ENCODE measurements at places on chromosomes 2 and 18. TPM values are rescaled to one million over a fixed set of nuclear protein-coding genes. Genes with fewer than 3 reads are reported as not detected.

COBLL1 gene
- total RNA-seq, result 89.4 TPM

ECEL1 gene
- 1.0 TPM for total RNA-seq

UCN gene
- 4.0 TPM for total RNA-seq

LOXHD1 gene
- 2.9 TPM for total RNA-seq

ERFE gene
- total RNA-seq, result not detected

CHRNG gene
- not detected for total RNA-seq

DNA sequence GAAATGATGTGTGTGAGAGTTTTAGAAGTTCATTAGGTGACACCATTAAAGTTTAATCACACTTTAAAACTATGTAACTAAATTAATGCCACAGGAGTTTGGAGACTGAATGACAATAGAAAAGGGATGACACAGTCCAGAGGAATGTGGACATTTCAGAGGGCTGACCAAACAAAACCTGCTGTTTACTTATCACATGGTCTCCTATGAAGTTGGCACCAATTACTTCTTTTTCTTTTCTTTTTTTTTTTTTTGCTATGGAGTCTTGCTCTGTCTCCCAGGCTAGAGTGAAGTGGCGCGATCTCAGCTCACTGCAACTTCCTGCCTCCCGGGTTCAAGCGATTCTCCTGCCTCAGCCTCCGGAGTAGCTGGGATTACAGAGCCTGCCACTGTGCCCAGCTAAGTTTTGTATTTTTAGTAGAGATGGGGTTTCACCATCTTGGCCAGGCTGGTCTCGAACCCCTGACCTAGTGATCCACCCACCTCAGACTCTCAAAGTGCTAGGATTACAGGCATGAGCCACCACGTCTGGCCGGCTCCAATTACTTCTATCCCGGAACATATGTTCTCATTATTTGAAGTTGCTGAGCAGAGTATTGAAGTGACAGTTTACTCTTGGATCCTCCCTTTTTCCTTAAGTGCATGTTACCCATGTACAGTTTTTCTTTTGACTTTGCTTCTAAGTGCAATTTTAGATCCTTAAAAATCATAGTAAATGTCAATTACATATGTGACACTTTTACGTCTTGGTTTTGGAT, 4.3 kb downstream of the AGPS start:
- H3K36me3 ChIP-seq, result no peaks in the 10 kb centered on the region
- H3K27ac ChIP-seq, result no peak overlapping the region
- H3K27me3 ChIP-seq, result no peaks in the 10 kb centered on the region
- DNase-seq, result no peak

DNA sequence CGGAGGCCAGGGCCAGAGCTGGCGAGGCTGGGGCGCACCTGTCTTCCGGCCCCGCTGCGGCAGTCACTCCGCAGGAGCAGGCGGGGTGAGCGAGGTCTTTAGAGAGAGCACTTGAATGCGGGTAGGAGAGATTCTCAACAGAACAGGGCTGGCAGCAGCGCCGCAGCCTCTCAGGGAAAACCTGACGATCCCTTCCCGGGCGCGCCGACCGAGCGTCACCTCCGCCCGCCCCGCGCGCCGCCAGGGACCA, 526 bp downstream of the PRKRA start:
- DNase-seq, result peak; percentile 91
- peak overlapping the region; percentile 97 for H3K27ac ChIP-seq

DNA sequence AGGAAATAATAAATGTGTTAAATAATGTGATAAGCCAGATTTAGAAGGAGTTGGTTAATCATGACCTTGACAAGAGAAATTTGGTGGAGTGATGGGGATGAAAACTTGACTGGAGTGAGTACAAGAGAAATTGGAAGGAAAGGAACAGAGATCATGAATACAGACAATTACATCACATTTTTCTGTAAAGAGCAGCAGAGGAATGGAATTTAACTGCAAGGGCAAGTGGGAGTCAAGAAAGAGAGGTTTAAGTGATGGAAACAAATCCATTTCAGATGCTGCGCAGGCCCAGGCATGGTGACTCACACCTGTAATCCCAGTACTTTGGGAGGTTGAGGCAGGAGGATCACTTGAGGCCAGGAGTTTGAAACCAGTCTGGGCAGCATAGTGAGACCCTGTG, 46.7 kb downstream of the ICA1L start:
- no peaks in the 10 kb centered on the region for H3K4me1 ChIP-seq
- no peak overlapping the region for H3K27ac ChIP-seq
- H3K4me3 ChIP-seq, result no peak overlapping the region
- H3K36me3 ChIP-seq, result no peaks in the 10 kb centered on the region

DNA sequence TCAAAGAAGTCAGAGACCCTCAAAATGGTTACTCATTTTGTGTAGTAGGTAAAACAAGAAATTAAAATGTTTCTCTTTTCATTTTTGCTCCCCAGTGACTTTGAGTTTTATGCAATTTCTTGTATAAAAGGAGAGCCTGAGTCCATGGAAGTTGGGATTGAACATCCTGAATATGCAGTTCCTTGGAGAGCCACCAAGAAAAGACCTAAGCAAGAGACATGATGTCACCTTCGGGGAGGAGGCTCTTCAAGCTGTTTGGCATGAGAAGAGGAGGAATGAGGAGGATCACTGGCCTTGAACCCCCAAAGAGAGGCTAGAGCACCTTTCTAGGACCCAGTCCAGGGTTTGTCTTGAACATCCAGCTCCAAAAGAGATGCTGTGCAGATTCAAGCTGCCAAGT, 83.5 kb upstream of the STPG4 start:
- H3K27me3 ChIP-seq, result no peaks in the 10 kb centered on the region
- no peak overlapping the region for H3K4me3 ChIP-seq
- no peaks in the 10 kb centered on the region for H3K36me3 ChIP-seq
- DNase-seq, result no peak

GRCh38 chr2:83971547-83971946, 487.5 kb downstream of the SUCLG1 start:
- no peak for DNase-seq
- no peaks in the 10 kb centered on the region for H3K36me3 ChIP-seq
- no peaks in the 10 kb centered on the region for H3K4me1 ChIP-seq
- H3K4me3 ChIP-seq, result no peak overlapping the region
- H3K27me3 ChIP-seq, result no peaks in the 10 kb centered on the region
- H3K27ac ChIP-seq, result no peak overlapping the region

- peak overlapping the region; percentile 55 for H3K4me3 ChIP-seq
- peak; percentile 59 for DNase-seq
- peak overlapping the region; percentile 77 for H3K27ac ChIP-seq
Observed at GRCh38 chr2:216694082-216694825, 1.1 kb downstream of the IGFBP5 start.

GRCh38 chr2:46650556-46651001, 171.2 kb downstream of the TMEM247 start:
- no peak for DNase-seq
- no peak overlapping the region for H3K4me3 ChIP-seq
- no peaks in the 10 kb centered on the region for H3K27me3 ChIP-seq
- H3K27ac ChIP-seq, result no peak overlapping the region
- H3K36me3 ChIP-seq, result no peaks in the 10 kb centered on the region

- DNase-seq, result no peak
- H3K27ac ChIP-seq, result no peak overlapping the region
- H3K4me3 ChIP-seq, result no peak overlapping the region
- no peaks in the 10 kb centered on the region for H3K36me3 ChIP-seq
- no peaks in the 10 kb centered on the region for H3K4me1 ChIP-seq
Observed at GRCh38 chr2:137927846-137928245, 36.4 kb upstream of the HNMT start.

GRCh38 chr2:165888171-165888570, 65.4 kb downstream of the TTC21B start:
- no peak for DNase-seq
- H3K27me3 ChIP-seq, result no peaks in the 10 kb centered on the region
- H3K36me3 ChIP-seq, result peaks cover 56% of the 10 kb centered on the region
- H3K27ac ChIP-seq, result no peak overlapping the region
- H3K4me1 ChIP-seq, result no peaks in the 10 kb centered on the region

GRCh38 chr18:22349317-22349898, 68.3 kb downstream of the CTAGE1 start:
- H3K4me3 ChIP-seq, result peak overlapping the region; percentile 63
- peaks cover 8% of the 10 kb centered on the region for H3K27me3 ChIP-seq

- H3K27me3 ChIP-seq, result peaks cover 10% of the 10 kb centered on the region
- H3K27ac ChIP-seq, result peak overlapping the region; percentile 76
- H3K4me3 ChIP-seq, result peak overlapping the region; percentile 77
- no peaks in the 10 kb centered on the region for H3K36me3 ChIP-seq
- H3K4me1 ChIP-seq, result peaks cover 60% of the 10 kb centered on the region
- peak; percentile 62 for DNase-seq
Observed at GRCh38 chr2:226798422-226799210, 1.0 kb downstream of the IRS1 start.

- H3K36me3 ChIP-seq, result no peaks in the 10 kb centered on the region
- no peak overlapping the region for H3K27ac ChIP-seq
- no peak for DNase-seq
- H3K27me3 ChIP-seq, result peaks cover 8% of the 10 kb centered on the region
Observed at GRCh38 chr2:29290293-29291047, 175.3 kb downstream of the CLIP4 start.

DNA sequence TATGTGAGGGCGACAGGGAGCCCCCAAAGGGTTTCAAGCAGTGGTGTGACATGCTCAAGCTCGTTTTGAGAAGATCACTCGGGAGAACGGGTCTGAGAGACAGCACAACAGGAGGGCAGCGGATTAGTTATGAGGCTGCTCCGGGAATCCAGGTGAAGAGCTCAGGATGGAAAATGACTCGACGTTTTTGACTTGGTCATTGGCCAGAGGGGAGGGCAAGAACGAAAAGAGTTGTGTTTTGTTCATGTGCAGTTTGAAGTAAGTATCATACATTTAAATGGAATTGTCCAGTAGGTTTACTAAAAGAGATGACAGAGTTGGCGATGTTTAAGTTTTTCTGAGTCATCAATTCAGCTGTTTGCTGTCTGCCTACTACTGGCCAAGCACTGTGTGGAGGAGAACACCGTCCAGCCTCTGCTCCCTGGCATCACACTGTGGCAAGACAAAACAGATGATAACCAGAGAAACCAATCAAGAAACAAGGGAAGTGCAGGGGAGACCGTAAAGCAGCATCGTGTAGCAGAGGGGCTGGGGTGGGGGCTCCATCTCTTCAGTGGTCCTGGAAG, 25.3 kb upstream of the ANXA4 start:
- no peak overlapping the region for H3K27ac ChIP-seq
- no peak overlapping the region for H3K4me3 ChIP-seq
- DNase-seq, result no peak
- H3K4me1 ChIP-seq, result peaks cover 8% of the 10 kb centered on the region
- H3K36me3 ChIP-seq, result no peaks in the 10 kb centered on the region

DNA sequence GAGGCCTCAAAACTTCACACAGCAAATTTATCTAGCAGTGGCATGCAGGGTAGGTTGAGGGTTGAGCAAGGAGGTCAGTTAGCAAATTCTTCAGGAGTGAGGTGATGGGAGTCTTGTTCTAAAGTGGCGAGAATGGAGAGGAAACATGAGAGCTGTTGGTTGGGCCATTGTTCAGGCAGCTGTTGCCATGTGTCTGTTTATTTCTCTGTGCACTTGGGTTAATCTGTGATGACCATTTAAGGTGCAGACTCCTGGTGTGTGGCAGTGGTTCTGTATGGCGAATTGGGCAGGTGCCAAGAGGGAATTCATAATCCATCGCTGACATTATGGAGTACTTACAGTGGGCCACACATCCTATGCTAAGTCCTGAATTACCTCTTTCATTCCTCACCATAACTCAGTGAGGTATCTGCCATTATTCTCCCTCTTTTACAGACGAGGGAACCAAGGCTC, 30.4 kb downstream of the TMEM178A start:
- no peaks in the 10 kb centered on the region for H3K27me3 ChIP-seq
- no peak overlapping the region for H3K4me3 ChIP-seq
- H3K36me3 ChIP-seq, result no peaks in the 10 kb centered on the region
- DNase-seq, result no peak
- H3K27ac ChIP-seq, result peak overlapping the region; percentile 32

DNA sequence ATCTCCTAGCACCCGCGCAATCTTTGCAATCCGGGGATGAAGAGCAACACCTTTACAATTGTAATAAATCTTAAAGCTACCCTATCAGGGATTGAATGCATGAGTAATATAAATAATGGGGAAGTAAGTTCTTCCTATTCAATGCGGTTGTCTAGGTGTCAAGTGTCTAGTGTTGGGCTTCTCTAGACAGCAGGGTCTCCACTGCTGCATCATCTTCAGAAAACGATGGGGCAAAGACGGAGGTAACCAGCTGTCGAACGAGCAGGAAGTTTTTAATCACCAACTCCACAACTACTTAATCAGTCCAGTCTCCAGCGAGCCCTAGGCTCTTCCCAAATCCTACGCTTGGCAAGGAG, 573 bp downstream of the STAM2 start:
- peak overlapping the region; percentile 98 for H3K27ac ChIP-seq
- H3K4me1 ChIP-seq, result peaks cover 45% of the 10 kb centered on the region
- no peak for DNase-seq
- no peaks in the 10 kb centered on the region for H3K36me3 ChIP-seq
- H3K4me3 ChIP-seq, result peak overlapping the region; percentile 86

DNA sequence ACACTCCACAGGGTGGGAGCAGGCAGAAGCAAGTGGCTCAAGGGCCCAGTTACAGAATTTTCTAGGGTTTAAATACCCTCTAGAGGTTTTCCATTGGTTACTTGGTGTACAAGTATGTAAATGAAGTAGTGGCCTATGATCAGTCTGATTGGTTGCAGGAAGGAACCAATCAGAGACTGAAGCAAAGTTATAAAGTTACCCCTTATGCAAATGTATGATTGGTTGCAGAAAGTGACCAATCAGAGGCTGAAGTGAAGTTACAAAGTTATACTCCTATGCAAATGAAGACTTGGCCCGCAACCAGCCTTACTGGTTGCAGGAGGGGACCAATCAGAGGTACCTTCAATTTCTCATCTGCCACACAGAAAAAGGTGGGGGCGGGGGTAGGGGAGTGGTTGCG, 154.6 kb downstream of the INO80D start:
- peaks cover 5% of the 10 kb centered on the region for H3K27me3 ChIP-seq
- no peak for DNase-seq
- no peak overlapping the region for H3K27ac ChIP-seq

DNA sequence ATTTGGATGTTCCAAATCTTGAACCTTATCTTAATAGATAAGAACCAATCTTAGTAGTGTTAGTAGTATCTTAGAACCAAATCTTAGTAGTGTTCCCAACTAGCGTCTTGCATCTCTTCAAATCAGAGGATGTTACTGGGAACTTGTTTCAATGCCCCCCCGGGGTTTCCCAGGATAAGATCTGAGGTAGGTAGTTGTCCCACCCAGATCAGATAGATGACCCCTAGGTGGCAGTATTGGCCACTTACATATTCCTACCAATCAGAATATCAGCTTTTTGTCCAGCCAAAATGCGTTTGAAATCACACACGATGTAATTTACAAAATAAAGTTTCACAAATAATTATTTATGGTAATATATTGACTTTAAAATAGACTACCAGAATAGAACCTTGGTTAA, 314.8 kb downstream of the MBD2 start:
- H3K27ac ChIP-seq, result no peak overlapping the region
- no peaks in the 10 kb centered on the region for H3K4me1 ChIP-seq
- H3K36me3 ChIP-seq, result no peaks in the 10 kb centered on the region
- no peak overlapping the region for H3K4me3 ChIP-seq
